ENCODE measurements at places on chromosomes 5 and 9.

- no peak for DNase-seq
Observed at GRCh38 chr9:38117651-38118050, 48.6 kb upstream of the SHB start.

DNA sequence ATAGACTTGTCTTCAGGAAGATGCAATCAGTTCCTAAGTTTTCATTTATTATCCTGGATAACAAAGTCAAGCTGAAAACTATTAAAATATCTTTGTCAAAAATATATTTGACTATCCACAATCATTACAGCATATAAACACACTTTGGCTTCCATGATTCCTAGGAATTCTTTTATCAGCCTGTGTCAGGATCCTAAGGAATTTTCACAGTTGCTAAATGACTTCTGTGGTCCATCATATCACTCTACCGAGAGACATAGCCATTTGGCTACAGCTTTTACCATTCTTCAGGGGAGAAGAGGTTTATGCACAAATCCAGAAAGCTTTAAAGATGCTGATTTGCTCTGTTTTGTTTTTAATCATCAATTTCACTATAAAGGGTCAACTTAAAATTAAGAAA lies 128.3 kb downstream of the MLLT3 start:
- DNase-seq = no peak

DNA sequence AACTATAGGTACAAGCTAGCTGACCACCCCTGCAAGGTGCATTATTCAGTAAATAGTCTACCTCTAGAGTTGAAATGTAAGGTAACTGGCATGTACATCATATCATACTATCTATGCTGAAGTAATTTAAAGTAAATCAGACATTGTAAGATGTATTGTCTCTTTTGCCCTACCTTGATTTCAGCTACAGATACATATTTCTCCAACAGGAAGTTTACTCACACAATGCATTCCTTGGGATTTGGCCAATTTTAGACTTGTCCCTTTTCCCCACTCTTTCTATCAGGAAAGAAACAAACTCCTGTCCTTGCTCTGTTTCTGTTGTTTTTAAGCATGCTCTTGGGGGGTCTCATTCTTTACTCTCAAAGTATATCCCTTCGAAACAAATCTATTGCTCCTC lies 58.5 kb upstream of the TSLP start:
- no peak for DNase-seq

GRCh38 chr9:98995971-98996504 lies 52.3 kb downstream of the COL15A1 start:
- no peak for DNase-seq

DNA sequence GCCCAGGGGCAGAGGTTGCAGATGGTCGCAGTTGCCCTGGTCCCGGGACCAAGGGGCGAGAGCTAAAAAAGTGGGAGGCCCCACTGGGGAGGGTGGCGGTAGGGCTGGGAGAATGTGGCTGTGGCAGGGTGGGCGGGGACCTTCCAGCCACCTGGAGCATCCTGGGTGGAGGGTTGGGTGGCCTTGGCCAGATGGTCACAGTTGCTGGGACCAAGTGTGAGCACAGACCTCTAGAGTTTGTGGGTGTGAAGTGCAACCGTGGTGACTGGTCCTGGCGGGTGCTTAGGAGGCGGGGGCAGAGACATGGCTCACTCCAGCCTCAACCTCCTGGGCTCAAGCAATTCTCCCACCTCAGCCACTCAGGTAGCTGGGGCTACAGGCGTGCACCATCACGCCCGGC lies 5.7 kb upstream of the TRAF2 start:
- DNase-seq = no peak

DNA sequence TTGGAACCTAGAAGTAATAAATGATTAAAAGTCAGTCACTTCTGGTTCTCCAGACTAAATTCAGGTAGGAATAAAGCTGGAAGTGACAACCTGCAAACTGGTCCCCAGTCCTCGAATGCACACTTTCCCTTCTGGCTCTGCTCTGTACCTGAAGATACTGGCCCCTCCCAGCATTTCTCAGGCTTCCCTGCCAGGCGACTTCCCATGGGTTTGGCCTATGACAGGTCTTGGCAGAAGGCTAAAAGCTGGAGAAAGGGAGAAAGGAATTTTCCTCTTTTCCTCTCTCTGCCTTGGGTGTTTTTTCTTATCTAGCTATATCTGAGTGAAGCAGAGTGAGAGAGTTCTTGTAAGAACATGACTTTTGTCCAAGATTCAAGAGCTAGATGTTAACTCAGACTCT lies 1005.7 kb downstream of the DTWD2 start:
- no peak for DNase-seq

DNA sequence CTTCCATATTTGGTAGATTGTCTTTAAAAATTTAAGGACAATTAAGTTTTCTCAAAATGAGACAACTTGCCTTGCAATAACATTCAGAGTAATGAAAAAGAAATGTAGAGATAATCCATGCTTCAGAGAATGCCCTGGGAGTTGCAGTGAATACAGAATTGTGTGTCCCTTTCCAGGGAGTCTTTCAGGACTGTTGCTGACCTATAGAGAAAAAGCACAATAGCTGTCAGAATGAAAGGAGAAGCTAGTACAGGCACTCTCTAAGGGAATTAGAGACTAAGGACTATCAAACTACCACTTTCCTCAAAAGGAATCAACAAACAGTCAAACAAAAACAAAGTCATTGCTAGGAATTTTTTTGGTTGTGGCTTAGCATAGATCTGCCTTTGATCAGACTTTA lies 93.0 kb downstream of the CCDC192 start:
- DNase-seq = no peak

GRCh38 chr5:133735346-133735745 lies 123.0 kb upstream of the FSTL4 start:
- DNase-seq = no peak

Measured in COR-L47 (cell line).